ENCODE measurements at places on chromosomes 5 and 9.

DNA sequence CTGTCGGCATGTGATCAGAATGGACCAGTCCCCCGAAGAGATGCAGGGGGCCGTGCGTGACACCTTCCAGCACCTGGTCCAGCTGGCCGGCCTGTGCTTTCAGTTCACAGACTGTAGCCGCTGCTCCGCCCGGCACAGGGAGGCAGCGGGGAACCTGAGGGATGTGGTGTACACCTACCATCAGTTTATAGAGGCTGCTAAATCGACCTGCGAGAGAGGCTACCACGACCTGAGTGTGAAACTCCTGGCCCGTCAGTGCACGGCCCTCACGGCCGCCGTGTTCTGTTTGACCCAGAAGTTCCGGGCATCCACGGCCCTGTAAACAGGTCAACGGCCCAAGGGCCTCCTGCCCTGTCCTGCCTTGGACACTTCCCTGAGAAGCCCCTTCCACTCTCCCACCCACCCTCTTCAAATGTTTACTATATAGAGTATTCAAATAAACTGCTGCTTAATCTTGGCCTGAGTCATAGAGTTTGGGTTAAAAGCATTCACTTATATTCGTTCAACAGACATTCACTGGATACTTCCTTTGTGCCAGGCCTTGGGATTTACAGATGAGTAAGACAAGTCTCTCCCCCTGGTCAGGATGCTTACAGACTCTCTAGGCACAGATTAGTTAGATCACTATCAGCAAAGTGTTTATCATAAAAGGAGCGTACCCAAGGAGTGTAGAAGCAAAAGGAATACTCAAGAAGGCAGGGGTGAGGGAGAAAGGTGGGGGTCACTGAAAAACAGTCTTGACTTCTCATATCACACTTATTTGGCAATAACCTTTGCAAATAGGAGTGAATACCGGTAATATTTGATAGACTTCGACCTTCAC is 6.9 kb upstream of the TRMT10B start:
- no peak for DNase-seq

DNA sequence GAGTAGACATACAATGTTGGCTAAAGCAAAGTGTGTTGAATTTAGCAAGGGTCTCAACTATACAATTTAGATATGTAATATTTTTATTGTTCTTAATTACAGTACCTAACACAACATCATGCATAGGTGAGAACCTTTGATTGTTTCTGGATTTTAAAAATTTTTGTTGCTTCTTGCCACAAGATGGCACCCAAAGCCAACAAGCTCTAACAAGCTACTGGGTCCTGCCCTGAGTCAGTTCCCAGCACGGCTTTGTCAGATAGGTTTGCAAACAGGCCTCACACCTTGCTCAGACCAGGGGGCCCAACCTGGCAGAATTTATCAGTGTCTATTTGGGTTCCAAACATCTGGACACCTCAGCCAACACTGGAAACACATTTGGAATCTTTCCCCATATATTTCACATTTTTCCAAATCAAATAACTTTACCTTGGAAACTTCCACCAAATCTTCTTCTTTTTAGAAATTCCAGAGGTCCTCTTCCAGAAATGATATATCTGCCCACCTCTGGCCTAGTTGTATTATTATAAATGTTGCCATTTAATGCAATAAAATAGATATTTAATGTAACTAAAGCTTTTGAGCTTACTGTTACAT is 49.5 kb upstream of the EGFLAM start:
- no peak for DNase-seq

GRCh38 chr9:110842986-110843385 is 174.4 kb downstream of the MUSK start:
- DNase-seq, result no peak

DNA sequence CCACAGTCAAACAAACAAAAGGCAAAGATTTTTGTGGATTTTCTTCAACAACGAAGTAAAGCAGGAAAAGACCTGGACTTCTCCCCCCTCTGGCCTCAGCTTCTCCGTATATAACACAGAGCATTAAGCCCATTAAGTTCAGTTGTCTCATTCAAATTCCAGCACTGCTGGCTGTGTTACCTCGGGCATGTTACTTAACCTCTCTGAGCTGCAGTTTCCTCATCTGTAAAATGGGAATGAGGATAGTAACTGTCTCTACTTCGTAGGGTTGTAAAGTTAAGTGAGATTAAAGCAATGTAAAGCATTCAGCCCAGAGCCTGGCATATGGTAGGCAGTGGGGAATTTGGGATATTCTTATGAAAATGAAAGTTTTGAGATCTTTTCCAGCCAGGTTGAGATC is 92.7 kb upstream of the SMIM23 start:
- no peak for DNase-seq

- no peak for DNase-seq
Observed at GRCh38 chr9:135480071-135480939, 723 bp downstream of the PPP1R26 start.

- no peak for DNase-seq
Observed at GRCh38 chr9:137761032-137761431, 116.5 kb upstream of the CACNA1B start.

DNA sequence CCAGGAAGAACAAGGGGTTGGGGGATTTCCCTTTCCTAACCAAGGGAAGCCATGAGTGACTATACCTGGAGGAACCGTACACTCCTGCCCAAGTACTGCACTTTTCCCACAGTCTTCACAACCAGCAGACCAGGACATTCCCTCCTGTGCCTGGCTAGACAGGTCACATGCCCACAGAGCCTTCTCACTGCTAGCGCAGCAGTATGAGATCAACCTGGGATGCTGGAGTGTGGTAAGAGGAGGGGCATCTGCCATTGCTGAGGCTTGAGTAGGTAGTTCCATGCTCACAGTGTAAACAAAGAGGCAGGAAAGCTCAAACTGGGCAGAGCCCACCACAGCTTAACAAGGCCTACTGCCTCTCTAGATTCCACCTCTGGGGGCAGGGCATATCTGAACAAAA is 35.9 kb downstream of the SAXO1 start:
- DNase-seq, result no peak

DNA sequence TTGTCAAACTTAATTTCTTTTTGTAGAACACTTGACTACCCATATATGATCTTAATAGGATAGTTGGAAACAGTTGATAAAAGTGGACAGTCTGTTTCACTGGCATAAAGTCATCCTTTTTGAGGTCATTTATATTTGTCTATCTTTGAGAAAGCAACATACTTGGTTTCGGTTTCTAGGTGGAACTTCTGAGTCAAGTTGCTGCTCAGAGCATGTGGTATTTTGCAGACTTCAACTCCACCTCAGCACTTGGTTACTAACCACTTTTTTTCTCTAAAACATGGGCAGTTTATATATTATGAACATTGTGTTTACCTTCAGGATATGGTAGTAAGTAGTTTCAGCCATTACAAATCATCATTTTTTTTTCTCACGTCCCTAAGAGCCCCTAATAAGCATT is 1749.0 kb upstream of the C9orf72 start:
- no peak for DNase-seq

DNA sequence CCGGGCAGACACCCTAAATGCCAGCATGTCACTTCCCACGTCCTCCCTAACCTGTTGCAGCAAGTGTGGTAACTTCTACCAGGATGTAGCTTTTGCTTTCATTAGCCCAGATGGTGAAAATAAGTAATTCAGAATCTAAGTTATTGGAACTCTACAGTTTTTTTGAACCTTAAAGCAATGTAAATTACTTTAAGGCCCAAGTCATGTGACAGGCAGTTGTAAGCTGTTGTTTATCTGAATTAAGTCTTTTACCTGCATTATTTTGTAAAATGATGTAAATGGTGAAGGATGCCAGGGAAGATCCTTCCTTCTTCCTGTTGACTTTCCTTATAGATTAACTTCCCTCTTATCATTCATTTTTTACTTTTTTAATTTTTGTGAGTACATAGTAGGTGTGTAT is 670.2 kb downstream of the SEMA5A start:
- DNase-seq, result no peak

DNA sequence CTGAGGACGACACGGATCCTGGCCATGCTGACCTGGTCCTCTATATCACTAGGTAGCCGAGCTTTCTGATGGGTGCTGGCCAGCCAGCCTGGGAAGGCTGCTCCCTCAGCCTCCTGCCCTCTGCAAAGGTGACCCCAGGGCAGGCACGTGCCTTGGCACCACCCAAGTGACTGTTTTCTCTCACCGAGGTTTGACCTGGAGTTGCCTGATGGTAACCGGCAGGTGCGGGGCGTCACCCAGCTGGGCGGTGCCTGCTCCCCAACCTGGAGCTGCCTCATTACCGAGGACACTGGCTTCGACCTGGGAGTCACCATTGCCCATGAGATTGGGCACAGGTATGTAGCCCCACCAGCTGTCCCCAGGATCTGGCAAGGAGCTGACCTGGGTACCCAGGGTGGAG is 3.8 kb downstream of the ADAMTS13 start:
- DNase-seq, result no peak

DNA sequence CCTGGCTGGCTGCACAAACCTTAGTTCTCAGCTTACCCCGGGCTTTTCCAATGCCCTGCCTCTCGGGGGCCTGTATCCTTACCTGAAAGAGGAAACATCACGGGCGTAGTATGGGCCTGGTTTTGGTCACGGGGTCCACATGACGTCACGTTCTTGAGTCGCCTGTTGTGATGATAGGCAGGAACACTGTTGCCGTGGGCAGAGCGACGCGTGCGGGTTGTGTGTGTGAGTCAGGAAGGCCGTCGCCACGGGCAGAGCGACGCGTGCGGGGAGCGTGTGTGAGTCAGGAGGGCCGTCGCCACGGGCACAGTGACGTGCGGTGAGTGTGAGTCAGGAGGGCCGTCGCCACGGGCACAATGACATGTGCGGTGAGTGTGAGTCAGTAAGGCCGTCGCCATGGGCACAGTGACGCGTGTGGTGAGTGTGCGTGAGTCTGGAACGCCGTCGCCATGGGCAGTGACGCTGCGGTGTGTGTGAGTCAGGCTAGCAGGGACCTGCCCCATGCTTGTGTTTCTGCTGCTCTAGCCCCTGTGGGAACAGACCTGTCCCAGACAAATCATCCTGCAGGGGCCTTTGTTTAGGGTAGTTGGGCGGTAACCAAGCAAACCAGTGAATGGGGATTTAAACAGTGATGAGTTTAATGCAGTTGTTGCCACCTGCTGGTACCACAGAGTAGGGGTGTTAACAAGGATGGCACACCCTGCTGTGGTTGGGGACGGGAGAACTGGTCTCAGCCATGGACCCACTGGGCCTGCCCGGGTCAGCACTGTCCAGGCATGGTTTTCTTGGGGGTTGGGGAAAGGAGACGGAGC is 19.8 kb downstream of the TRIP13 start:
- DNase-seq, result peak; percentile 23

- no peak for DNase-seq
Observed at GRCh38 chr5:155750571-155750970, 576.4 kb upstream of the SGCD start.

DNA sequence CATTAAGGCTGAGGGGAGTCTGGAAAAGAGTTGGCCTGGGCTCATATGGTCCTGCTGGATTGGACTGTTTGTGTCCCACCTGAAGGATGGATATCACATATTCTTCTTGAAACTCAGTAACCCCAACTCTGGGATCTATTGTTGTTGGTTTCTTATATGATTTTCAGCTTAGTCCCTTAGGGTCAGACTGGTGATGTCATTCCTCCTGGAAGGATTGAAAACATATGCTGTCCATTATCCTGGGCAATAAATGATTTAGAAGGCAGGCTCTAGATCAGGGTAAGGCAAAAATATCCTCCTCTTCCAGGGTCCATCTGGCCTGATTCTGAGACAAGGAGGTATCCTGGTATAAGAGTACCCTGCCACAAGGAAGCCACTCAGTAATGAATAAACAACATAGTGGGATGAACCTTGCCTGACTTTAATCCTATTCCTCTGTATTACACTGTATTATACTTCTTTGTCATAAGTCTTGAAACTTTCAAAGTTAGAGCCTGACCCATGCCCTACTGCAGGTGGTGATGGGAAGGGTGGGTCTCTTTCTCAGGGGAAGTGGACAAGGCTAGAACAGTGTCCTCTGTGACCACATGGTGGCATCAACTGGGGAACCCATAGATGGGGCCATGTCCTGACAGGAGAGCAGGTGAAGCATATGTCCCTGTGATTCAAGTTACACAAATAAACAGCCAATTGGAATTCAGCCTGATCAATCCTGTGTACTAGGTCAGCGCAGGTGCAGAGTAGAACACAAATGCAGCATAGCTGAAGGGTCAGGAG is 454.4 kb upstream of the TRPC7 start:
- DNase-seq, result no peak

- DNase-seq, result no peak
Observed at GRCh38 chr5:79418276-79418675, 95.7 kb downstream of the HOMER1 start.

GRCh38 chr9:9819886-9820285 is 792.9 kb downstream of the PTPRD start:
- no peak for DNase-seq

DNA sequence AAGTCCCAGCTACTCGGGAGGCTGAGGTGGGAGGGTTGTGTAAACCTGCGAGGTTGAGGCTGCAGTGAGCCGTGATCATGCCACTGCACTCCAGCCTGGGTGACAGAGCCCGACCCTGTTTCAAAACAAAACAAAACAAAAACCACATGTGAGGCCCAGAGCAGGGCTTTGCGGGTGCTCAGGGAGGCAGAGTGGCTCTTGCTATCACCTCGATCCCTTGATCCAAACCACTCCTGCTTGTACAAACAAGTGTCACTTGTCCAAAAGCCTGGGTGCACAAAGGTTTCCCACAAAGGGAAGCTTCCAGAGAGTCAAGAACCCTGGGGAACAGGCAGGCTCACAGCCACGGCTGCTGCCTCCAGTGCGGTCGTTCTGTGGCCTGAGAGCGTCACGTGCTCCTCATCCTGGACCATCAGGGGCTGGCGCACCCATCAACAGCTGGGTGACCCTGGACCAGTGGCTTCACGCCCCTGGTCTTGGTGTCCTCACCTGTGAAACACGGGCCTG is 162.7 kb downstream of the C9orf50 start:
- no peak for DNase-seq

DNA sequence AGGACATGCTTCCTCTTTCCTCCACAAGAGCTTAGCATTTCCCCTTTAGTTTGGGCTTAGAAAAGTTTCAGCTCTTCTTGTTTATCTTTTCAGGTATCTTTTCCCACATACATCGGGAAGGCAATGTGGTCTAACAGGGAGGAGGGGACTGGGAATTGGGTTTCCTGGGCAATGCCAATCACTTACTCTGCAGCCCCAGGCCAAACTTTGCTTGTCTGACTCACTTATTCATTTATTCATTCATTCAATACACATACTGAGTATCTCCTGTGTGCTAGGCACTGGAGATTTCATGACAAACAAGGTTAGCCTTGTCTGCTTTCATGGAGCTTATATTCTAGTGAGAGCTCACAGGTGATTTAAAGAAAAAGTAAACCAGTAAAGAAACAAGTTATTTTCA is 10.7 kb upstream of the POU4F3 start:
- DNase-seq, result no peak

- DNase-seq, result no peak
Observed at GRCh38 chr5:403995-404394, 39.0 kb upstream of the EXOC3 start.

DNA sequence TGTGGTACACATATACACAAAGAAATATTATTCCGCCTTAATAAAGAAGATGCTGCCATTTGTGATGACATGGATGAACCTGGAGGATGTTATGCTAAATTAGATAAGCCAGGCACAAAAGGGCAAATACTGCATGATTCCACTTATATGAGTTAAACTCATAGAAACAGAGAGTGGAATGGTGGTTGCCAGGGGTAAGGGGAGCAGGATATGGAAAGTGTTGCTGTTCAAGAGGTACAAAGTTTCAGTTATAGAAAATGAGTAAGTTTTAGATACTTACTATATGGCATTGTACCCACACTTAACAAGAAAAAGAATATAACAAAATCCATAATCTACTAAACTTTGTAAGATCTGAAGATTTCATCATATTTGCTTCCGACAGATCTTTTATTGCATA is 252.2 kb downstream of the SYK start:
- no peak for DNase-seq

Measured in stimulated activated CD8-positive, alpha-beta memory T cell treated with anti-CD3 and anti-CD28 coated beads, Interleukin-2, amount 100 ng/mL, for 1 hour (primary cell).